ENCODE measurements at places on chromosomes 13 and 19. TPM values are rescaled to one million over a fixed set of nuclear protein-coding genes. Genes with fewer than 3 reads are reported as not detected.

GRCh38 chr13:52130641-52131040 is 1.8 kb upstream of the NEK5 start:
- DNase-seq = no peak

DNA sequence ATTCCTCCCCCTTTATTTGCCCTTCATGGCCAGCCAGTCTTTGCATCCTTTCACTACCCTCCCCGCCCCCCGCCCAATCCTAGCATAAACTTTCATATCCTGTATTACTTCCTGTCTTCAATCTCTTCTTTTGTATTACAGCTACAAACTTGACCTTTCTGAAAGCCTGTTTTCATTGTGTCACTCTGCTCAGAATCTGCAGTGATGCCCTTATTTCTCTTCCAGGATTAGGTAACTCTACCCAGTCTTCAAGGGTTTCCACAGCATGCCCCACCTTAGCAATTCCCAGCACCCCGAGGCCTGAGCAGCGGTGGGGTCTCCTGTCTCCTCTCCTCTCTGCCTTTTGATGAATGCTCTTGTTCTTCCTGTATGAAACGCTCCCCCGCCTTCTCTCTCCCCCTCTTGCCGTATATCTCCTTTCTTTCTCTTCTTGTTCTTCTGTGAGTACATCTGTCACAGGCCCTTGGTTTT is 145.6 kb downstream of the SHISA2 start:
- DNase-seq = no peak

DNA sequence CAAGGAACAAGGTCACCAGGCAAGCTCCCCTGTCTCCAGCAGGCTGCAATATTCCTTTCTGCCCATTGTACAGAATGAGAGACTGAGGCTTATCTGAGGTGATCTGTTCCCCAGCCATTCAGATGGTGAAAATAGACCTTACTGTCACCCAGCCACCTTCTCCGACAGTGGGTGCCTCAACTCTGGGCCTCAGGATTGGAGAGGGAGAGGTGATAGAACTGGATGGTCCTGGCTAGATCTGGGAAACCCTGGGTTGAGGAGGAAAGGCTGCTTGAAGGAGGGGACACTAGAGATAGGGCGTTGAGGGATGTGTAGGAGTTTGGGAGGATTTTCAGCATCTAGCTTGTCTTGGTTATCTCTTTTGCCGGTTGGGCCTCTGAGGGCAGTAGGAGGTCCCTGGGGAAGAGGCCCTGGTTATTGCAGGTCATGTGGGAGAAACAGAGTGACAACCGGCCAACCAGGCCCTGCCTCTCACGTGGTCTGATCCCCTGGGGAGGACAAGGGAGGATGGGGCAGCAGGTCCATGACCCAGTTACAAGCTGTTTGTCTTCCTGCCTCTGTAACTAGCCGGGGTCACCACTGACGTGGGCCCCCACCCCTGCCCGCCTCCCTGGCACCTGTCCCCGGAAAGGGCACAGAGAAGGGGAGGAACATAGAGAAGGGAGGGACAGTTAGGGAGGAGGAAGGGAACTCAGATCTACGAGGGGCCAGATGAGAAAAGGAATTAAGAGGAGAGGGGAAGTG is 8.2 kb downstream of the NFIC start:
- no peak for DNase-seq

GRCh38 chr13:34611671-34612070 is 330.4 kb upstream of the NBEA start:
- DNase-seq = no peak

DNA sequence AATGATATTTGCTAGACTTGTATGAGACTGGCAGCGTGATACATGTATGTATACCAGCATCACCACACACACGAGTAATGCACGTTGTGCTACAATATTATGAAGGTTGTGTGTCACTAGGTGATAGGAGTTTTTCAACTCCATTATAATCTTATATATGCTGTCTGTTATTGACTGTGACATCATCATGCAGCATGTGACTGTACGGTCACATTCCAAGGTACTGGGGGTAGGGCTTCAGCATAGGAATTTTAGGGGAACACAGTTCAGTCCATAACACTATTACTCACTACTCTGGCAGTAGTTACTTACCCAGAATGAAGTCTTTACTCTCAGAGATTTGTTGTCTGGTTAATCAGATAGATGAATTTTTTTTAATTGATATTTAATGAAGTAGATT is 91.1 kb downstream of the CDK8 start:
- DNase-seq = no peak

DNA sequence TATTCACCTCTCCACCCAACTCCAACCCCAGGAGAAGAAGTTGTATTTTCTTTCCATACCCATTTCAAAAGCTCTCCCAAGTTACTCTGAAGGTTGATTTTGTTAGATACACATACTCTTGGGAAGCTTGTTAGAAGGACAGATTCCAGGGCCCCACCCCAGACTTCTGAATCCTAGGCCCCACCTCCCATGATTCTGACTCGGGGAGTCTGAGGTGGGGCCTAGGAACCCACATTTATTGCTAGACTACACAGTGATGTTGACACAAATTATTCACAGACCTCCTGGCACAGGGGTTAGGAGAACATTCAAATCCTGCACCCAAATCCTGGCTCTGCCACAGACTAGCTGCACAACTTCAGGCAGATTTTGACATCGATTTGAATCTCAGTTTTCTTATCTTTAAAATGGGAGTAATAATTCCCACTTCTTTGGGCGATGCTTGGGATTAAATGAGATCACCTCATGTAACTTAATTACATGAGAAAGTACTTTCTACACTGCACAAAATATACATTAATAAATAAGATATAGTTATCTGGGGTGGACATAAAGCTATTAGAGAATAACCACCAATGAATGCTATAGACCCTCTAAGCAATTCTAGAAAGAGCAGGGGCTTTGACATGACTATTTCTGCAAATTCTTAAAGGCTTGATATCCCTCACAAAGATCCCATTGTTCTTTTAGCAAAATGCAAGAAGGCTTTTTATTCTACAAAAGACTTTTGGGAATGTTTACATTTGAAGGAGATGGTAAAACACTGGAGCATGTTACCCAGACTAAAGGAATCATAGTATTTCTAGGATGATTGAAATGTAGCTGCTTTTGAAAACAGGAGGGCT is 18.0 kb downstream of the MBNL2 start:
- no peak for DNase-seq

ATXN8OS gene
- total RNA-seq = not detected

DNA sequence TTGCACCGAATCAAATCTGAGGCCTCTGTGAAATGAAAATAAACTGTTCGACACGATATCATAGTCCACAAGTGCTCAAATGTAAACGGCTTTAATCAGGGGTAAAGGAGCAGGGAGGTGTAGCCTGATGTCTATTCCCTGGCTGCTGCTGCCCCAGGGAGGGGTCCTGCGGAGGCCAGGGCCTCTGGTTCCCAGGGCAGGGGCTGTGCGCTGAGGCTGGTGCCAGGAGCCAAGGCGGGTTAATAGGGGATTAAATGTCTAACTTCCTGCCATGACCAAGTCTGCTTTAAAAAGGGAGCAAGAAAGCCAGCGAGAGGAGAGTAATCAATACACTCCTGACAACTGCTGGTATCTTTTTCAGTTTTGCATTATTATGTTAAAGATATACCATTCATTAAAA is 59.4 kb downstream of the ZNF536 start:
- no peak for DNase-seq

LRRC25 gene
- total RNA-seq = not detected

DNA sequence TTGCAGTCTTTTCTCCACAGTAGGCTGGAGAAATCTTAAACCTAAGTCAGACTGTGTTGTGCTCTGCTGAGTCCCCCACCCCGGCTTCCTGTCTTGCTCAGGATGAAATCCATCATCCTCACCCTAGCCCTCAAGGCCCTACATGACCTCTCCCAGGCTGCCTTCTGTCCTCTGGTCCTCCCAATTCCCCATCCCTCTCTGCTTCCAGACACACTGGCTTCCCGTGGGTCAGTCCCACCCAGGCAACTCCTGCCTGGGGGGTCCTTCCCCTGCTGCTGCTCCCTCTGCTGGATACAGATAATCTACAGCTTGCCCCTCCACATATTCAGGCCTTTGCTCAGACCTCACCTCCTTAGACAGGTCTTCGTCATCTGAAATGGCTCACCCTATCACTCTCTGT is 18.4 kb upstream of the CBY2 start:
- DNase-seq = no peak
